ENCODE measurements at places on chromosomes 16 and 17.

DNA sequence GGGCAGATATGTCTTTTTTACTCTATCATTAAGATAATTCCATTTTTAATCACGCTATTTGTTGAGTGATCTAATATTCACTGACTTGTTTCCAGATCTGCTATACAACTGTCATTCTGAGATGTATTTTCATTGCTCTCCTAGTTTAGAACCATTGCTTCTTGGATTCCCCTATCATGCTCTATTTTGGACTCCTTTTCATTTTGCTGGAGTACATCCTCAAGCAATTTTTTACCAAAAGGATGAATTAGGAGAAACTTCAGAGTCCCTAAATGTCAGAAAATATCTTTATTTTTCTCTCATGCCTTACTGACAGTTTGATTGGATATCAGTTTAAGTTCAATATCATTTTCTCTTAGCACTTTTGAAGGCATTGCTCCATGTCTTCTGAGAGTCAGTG, 9.8 kb downstream of the MT4 start:
- no peak for DNase-seq

GRCh38 chr16:22337849-22338635, 36.4 kb downstream of the CDR2 start:
- no peak for DNase-seq

- DNase-seq: no peak
Measured at GRCh38 chr16:78218856-78219651, 119.6 kb downstream of the WWOX start.

- no peak for DNase-seq
Measured at GRCh38 chr16:51149251-51149661, 1.8 kb downstream of the SALL1 start.

DNA sequence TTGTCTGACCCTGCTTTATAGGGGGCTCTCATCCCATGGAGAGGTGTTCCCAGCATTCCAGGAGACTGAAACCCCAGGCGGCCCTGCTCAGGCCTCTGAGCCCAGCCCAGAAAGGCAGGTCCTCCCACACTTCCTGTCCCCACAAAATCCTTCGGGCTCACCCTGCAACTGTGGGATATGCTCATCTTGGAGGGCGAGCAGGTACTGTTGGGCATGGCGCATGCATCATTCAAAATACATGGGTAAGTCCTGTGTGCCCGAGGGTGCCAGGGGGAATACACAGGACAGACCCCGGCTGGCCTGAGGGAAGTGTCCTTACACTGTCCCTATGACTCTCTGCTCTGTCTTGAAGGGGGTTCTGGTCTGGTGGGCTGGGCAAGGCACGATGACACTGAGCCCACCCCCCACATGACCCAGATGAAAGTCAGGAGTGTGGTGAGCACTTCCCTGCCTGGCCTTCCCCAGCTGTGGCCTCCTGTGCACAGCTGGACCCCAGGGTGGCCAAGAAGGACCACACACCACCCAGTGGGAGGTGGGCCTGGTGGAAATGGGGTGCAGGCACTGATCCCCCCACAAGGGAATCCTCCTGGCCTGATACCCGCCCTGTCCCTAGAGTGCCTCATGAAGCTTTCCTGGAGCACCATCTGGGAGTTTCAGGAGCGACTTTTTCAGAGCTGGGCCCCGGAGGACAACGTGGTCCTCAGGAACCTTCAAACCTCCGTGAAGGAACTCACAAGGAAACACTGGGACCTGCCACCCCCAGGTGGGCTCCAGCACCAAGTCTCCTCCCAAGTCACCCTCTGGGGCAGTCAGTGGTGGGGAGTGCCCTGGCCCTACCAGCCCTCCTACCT, 46.7 kb downstream of the USP22 start:
- no peak for DNase-seq

DNA sequence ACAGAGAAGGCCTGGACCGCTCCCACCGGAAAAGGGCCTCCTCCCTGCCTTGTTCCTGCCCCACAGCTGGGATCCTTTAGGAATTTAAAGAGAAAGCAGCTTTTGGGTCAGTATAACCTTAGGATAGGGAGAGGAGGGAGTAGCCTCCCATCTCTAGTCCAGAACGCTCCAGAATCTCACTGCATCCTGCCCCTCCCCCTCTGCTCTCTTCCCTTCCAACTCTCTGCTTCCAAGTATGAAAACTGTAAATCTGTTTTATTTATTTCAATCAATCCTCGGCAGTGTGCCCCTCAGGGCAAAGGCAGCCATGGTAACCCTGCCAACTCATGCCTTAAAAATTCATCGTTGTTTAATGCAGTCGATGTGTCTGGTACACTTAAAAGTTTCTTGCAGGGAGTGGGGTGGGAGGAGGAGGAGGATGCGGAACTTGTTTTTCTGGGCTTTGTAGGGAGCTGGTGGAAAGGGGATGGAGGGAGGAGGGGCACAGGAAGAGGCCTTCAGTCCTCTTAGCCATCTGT, 21.2 kb upstream of the MTSS2 start:
- no peak for DNase-seq

DNA sequence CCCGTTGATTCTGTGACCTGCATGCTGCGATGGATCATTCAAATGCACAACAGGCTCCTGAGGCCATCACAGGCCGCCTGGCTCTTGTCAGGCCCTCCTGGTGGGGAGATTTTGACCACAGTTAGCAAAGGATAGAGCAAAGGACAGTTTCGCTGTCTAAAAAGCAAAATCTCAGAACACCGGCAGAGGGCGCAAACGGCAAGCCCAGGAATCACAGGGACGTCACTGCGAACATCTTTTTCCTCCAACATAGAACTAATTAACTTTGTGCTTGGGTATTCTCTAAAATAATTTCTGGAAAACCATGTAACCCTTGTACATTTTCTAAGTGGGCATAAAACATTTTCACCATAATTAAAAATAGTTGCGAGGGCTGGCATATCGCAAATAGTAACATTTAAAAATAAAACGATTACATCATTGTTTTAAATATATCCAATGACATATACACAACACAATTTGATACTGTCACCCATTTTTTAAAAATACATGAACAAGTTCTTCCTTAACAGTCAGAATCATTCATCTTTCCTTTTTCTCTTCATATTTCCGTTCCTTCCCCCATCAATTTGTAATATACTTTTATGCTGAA, 19.7 kb upstream of the SLC47A1 start:
- DNase-seq: peak; percentile 14

GRCh38 chr17:61737820-61738219, 125.5 kb downstream of the BRIP1 start:
- no peak for DNase-seq

DNA sequence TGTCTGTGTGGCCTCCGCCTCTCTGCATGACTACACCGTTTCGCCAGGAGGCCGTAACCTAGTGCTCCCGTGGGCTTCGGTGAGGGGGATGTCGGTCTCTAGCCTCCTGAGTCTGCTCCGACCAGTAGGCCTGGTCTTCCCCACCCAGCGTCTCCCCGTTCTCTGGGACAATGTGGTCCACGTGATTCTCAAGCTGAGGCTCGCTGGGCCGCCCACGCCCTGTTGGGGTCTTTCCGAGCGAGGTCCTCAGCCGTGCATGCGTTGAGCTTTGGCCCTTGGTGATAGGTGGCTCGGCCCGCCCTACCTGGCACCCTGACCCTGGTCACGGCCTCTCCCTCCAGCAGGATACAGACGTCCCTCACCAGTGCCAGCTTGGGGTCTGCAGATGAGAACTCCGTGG, 30.9 kb downstream of the TSC2 start:
- no peak for DNase-seq

DNA sequence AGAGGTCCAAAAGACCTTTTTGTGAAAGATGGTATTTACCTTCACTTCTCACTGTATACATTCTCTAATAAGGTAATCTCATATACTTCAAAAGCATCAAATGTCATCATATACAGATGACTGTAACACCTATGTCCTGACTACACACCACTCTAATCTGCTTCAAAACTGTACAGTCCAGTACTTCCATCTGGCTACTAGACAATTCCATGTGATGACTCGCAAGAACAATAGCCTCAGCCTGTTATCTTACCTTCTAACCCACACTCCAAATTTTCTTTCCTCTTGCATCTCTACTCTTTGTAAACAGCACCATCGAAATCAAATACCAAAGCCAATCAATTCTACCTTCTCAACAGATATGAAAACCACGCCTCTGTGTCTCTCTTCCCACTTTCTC, 24.1 kb downstream of the MYO1D start:
- DNase-seq: no peak

DNA sequence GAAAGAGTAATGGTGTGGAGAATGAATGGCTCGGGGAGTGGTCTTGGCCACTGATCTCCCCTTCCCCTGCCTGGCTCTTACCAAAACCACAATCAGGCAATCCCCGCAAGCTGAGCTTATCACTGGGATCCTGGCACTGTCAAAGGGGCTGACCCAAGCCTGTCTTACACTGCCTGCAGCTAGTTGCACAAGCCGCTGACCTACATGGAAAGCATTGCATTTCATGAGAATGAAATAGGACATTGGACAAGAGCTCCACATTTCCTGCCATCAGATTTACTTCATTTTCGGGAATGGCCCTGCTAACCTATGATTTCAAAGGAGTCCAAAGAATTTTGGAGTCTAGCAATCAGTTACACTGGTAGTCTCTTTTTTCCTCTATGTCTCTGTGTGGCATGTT, 146.4 kb downstream of the PCTP start:
- no peak for DNase-seq

- no peak for DNase-seq
Measured at GRCh38 chr16:30535777-30536190, 1.1 kb upstream of the ZNF747 start.

DNA sequence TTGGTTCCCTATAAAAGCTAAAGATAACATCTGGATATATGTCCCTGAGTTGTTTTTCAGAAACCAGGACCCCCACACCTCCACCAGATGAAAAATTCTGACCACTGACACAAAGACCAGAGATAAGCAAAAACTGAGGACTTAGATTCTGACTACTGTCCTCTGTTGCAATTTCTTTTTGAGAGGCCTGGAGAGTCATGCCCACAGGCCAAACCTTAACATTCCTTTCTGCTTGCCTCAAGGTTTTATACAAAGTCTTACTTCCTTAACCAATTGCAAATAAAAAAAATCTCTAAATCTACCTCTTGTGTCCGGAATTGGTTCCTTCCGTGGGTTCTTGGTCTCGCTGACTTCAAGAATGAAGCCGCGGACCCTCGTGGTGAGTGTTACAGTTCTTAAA, 228.5 kb downstream of the ABCC12 start:
- no peak for DNase-seq

- DNase-seq: no peak
Measured at GRCh38 chr16:89695086-89695874, 6.2 kb downstream of the SPATA2L start.

- DNase-seq: no peak
Measured at GRCh38 chr16:86882586-86883280, 304.4 kb downstream of the FOXL1 start.

- DNase-seq: no peak
Measured at GRCh38 chr17:30433514-30433913, 43.7 kb upstream of the GOSR1 start.

- DNase-seq: no peak
Measured at GRCh38 chr16:80158766-80159165, 382.0 kb upstream of the DYNLRB2 start.

DNA sequence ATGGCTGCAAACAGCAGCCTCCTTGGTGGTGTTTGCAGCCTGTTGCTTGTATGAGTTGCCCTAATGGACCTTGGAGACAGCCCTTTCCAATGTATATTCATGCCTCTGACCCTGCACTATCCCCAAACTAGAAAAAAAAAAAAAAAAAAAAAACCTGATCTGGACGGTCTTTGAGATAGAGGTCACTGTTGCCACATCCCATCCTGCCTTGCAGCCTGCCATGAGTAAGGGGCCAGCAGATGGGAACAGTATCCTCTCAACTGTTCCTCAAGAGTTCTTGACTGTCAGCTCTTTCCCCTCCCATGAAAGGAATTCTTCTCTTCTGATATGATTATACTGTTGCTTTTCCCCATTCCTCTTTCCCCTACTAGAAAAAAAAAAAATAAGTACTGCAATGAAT, 152.4 kb downstream of the SSH2 start:
- DNase-seq: no peak
